ENCODE measurements at places on chromosomes 16 and 17.

DNA sequence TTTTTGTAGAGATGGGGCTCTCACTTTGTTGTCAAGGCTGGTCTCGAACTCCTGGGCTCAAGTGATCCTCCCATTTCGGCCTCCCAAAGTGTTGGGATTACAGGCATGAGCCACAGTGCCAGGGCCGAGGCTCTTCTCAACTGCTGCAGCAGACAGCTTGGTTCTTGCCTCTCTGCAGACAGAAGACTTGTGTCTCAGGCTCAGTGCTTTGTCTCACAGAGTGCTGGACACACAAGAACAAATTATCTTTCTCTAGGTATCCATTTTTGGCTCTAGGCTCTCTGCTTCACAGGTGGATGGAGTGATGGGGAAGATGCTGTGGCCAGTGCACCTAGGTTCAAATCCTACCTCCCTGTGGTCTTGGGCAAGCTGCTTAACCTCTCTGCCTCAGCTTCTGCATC lies 80.8 kb upstream of the RNU2-1 start:
- peak; percentile 38 for DNase-seq

DNA sequence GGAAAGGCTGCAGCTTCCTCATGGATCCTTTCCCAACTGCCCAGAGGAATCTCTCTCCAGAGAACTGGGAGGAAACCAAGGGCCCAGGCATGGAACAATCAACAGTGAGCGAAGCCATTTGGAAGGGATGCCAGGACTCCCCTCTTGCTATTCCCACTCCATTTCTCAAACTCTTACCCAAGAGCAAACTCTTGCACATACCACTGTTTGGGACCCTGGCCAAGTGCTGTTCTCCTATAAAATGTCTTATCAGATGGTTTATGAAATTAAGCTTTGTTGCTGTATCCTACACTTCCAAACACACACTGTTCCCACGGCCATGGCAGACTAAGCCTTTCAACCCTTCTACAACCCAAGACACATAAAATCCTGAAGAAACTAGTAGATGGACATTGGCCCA lies 48.3 kb upstream of the AXIN2 start:
- DNase-seq = peak; percentile 16

- no peak for DNase-seq
These were observed 345.1 kb upstream of the PSMD7 start for GRCh38 chr16:73951481-73951880.

GRCh38 chr17:76501018-76501826 lies at the start of gene RHBDF2:
RHBDF2 (minus strand) TSS chr17:76501423; CDS start chr17:76481524, 19,899 bp downstream.
- peak; percentile 92 for DNase-seq

DNA sequence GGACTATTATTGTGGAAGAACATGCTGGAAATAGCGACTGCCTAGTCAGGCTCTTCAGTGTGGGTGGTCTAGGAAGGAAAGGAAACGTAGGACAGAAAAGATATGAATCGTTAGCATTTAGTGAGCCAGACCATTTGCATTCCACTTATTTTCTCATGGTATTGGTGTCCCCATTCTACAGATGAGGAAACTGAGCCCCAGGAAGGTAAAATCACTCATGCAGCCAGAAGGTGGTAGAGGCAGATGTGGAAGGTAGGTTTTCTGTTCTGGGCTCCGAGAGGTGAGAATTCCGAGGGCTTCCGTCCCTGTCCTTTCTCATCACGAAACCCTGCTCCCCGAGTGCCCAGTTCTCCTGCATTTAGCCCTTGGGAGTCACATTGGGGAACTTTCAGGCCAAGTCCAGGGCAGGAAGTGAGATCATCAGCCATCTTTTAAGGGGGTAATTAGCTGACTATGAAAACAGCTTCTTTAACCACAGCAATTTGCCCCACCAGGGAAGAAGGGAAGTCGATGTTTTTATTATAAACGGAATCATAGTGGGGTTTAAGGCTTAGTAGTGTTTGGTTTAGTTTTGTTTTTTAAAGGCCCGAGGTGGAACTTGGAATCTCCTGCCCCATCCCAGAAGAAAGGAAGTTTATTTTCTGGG lies 110.7 kb upstream of the IRX3 start:
- DNase-seq = no peak

DNA sequence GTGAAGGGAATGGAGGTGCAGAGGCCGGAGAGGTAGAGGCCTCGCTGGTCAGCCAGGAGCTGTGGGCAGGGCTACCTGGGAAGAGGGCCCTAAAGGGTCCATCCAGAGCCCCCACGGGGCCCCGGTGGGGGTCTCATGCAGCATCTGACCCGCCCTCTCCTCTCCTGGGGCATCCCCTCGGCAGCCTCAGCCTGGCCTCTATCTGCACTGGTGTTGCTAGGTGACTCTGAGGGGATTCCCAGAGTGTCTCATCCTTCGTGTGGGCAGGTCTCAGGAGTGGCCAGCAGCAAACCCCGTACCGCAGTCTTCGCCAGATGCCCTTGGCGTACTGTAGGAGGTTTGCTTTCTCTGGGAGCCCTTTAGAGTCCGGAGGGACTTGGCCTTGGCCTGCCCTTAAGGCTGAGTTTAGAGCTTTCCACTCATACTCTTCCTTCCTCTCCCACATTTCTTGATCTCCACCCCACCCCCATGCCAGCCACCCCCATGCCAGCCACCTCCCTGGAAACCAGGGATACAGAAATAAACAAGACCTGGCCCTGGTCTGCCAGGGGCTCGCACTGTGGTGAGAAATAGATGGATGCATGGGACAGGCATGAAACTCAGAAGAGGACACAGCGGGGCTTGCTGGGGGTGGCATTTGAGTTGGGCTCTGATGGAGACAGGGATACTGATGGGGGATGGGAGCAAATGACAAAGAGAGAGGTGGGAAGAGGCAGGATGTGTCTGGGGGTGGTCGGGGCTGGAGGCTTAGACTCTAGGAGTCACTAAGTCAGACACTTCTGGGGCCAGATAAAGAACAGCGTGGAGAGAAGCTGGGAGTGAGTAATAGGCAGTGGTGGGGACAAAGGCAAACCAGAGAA lies 9.9 kb downstream of the SLC5A10 start:
- DNase-seq = no peak

DNA sequence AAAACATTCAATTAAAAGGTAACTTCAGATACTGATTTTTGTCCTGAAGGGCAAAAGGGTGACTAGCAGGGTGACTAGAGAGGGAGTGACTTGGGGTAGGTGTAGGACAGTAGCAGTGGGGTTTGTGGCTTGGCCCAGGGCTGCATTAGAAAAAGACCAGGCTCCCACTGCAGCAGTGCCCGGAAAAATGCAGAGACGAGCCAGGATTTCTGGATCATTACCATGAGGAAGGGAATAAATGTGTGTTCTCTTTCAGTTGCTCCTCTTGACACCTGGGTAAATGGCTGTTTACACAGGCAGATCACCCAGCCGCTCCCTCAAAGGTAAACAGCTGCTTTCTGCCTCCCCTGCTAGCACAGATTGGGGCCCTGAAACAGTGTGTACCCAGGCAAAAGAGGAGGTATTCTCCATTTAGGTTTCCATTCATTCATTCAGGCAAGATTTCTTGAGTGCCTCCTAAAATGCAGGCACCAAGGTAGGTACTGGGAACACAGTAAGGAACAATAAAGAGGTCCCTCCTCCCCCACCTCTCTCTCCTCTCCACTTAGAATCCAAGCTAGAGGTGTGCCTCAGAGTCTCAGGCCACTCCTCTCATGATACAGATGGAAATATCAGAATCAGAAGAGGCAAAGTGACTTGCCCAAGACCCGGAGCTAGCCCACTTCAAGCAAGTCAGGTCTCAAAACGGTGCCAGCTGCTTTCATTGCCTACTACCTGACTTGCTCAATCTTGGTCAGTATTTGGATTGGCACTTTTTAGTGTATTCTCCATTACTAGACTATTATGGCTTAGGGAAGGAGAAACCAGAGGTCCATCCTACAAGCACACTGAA lies 15.2 kb upstream of the TOX3 start:
- DNase-seq = no peak

GRCh38 chr16:9465161-9465560 lies 373.7 kb downstream of the HAPSTR1 start:
- no peak for DNase-seq

DNA sequence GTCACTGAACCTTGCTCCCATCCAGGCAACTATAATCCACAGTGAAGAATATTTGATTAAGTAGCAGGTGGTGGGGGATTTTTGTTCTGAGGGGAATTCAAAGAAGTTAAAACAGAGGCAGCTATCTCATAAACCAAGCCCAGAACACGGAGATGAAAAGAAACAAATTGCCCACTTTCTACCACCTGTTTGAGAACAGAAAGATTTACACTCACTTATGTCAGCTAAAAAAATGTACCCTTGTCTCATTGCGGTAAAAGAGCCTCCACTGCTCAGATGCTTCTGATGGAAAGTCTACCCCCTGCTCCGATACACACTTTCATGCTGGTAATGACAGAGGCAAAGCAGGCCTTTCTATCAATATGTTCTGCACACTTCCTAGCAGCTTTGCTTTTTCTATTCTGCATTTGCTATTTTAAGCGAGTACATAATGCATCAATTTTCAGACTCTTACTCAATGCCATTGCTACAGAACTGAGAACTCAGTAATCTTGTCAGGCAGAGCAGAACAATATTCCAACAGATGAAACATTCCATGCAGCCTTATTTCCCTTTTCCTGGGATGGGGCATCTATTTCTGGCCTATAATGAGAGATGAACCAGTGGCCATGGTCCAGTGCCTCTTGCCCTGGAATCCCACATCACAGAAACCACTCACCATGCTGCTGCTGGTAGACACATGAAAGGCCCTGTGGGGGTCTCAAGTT lies 29.0 kb downstream of the CDK5R1 start:
- peak; percentile 4 for DNase-seq

DNA sequence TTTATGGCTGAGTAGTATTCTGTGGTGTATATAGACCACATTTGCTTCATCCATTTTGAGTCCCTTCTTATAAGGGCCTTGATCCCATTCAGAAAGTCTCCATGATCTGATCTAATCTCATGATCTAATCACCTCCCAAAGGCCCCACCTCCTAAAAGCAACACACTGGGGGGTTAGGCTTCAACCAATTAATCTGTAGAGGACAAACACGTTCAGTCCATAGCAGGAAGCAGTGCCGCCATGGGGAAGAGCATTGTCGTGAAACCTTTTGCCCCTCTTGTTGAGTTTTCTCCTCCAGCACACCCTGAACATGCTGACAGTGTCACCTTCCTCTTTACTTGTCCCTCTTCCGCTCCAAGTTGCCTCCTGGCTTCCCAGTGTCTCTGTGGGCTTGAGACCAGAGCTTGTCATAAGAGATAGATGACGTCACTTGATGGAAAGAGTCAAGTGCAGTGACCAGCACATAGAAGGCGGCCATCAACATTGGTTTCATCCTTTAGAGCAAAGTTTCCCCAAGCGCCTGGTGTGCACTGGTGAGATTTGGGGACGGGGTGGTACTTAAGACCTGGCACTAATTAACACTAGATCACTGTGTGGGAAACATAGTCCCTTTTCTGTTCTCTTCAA lies 74.1 kb downstream of the PRKCB start:
- no peak for DNase-seq

DNA sequence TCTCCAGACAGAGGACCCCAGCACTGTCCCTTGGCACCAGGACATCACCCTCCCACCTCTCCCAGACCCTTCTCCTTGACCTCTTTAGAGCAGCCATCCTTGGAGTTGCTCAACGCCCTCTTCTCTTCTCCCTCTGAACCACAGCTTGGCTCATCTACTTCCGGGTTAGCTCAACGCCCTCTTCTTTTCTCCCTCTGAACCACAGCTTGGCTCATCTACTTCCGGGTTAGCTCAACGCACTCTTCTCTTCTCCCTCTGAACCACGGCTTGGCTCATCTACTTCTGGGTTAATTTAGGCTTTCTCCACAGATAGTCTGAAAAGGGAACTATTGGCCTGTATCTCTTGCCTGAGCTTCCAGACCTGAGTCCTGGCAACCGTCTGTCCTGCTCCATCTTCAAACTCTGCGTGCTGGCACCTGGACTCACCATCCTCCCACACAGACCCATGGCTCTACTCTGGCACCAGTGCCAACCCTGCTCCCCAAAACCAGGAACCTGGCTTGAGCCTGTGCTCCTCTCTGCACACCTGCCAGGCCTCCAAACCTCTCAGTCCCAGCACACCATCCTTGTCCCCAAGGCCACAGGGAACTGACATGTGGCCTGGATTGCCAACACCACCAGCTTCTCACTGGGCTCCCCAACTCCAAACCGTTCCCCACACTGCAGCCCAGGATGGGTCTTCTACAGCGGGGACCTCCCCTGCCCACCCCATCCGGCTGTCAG lies 25.3 kb upstream of the FAAP100 start:
- no peak for DNase-seq

GRCh38 chr16:82488460-82488859 lies 138.3 kb upstream of the CDH13 start:
- no peak for DNase-seq

DNA sequence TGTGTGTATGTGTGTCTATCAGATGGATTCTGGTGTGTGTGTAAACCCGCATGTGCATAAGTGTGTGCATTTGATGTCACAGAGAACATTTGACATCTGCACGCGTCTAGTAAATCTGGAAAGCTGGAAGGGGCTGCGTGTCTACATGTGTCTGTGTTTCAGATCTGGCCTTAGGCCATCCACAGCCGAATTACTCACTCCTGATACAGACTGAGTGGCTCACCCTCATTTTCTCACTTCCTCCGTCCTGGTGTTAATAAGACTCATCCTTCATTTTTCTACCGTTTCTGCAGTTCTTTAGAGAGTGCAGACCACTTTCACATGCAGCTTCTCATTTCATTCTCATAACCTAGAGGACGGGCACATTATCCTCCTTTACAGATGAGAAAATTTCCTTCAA lies 491.6 kb downstream of the CDH13 start:
- no peak for DNase-seq

Measured in suprapubic skin (tissue), 4 donors.